HT-29 (cell line): ENCODE measurements at places on chromosomes 4 and X.

DNA sequence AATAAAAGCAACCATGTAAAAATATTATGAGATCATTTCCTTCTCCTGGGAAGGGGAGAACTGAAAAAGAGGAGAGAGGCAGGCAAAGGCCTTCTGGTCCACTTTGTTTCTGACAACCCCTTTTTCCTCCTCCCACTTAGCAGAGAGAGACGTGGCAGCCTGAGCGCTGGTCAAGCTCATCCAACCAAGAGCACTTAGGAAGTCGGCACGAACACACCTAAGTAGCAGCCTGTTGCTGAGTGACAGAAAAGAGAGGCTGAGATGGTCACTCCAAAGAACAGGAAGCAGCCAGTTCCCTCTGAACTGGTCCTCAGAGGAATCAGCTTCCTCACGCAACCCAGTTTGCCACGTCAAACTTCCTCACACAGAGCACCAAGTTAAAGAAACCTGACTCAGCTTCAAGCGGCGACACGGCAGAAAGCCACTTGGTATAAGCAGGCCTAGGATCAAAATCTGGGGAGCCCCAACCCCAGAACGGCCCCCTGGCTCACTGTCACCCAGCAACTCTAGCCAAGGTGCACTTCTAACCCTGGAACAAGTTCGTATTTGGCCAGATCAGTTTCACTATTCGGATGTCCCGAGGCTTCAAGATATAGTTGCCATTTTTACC, 861 bp downstream of the SEC24D start:
- DNase-seq: peak; percentile 69

DNA sequence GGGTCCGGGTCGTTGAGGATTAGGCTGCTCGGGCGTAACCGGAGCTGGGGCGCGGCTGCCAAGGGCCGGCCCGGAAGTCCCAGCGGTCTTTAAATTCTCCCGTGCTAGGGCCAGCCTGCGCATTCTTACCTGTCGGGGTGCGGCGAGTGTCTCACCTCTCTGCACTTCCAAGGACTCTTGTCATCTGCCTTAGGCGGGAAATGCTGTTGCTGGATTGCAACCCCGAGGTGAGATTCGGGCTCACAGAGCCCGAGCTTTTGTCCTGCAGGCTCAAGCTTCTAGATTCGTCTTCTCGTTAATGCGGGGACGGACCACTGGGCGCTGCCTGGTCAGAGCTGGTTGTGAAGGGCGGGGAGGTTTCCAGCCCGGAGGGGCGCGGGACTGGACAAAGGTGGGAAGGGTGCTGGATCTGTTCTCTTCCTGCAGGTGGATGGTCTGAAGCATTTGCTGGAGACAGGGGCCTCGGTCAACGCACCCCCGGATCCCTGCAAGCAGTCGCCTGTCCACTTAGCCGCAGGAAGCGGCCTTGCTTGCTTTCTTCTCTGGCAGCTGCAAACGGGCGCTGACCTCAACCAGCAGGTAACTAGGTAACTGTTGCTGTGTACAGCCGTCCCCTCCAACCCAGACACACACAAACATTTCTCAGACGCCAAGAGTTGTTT, at the start of gene ANKRD37:
TSS of gene ANKRD37 (plus strand) at position 118 of the 662 bp plus-strand sequence. CDS start at position 201, 83 bp downstream.
- peak; percentile 59 for DNase-seq

DNA sequence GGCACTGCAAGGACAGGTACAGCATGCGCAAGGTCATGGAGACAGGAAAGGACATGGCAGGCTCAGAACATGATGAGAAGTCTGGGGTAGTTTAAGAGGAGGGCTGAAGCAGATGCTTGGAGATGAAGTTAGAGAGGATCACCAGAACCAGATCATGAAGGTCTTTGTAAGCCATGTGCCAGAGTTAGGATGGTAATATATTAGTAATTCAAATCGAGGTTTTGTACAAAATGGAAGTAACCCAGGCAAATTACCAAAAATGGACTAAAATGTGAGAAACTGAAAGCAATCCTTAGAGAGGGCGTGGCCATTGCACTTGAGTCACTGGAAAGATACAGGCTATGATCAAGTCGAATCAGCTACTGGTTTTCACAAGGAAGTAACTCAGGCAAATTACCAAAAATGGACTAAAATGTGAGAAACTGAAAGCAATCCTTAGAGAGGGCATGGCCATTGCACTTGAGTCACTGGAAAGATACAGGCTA, 13.5 kb downstream of the RXFP1 start:
- DNase-seq: no peak

GRCh38 chrX:9562851-9563250, 98.0 kb downstream of the TBL1X start:
- DNase-seq: no peak

DNA sequence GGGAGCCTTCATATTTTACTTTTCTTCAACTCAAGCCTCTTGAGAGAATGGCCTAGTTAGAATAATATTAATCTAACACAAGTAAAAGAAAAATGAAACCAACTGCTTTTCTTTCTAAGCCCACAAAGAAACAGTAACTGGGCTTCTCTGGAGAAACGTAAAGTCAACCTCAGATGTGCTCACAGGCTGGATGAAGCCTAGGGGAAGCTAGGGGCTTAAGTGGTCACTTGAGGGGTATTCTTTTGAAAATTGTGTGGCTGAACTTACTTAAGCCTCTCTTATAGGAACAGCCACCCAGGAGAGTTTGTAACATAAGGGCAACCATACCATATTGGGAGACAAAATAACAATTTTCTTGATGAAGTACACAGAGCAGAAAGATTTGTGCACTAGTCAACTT, 279.0 kb downstream of the SPRY1 start:
- no peak for DNase-seq

GRCh38 chrX:13506574-13506973, 62.8 kb upstream of the EGFL6 start:
- peak; percentile 32 for DNase-seq

- DNase-seq: no peak
These were observed 215.9 kb downstream of the GUCY2F start for GRCh38 chrX:109266034-109266433.

DNA sequence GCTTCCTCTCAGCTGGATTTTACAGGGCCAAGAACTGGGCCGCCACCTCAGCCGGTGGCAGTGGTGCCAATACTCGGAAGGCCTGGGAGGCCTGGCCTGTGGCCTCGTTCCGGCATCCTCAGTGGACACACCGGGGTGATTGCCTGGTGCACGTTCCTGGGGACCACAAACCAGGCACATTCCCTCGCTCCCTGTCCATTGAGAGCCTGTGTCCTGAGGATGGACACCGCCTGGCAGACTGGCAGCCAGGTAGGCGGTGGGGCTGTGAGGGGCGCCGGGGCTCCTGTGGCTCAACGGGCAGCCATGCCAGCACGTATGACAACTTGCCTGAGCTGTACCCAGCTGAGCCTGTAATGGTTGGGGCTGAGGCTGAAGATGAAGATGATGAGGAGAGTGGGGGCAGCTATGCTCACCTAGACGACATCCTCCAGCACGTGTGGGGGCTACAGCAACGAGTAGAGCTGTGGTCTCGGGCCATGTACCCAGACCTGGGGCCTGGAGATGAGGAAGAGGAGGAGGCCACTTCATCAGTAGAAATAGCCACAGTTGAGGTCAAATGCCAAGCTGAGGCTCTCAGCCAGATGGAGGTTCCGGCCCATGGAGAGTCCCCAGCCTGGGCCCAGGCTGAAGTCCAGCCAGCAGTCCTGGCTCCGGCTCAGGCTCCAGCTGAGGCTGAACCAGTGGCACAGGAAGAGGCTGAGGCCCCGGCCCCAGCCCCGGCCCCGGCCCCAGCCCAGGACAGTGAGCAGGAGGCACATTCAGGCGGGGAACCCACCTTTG, 70.4 kb downstream of the STARD8 start:
- no peak for DNase-seq

DNA sequence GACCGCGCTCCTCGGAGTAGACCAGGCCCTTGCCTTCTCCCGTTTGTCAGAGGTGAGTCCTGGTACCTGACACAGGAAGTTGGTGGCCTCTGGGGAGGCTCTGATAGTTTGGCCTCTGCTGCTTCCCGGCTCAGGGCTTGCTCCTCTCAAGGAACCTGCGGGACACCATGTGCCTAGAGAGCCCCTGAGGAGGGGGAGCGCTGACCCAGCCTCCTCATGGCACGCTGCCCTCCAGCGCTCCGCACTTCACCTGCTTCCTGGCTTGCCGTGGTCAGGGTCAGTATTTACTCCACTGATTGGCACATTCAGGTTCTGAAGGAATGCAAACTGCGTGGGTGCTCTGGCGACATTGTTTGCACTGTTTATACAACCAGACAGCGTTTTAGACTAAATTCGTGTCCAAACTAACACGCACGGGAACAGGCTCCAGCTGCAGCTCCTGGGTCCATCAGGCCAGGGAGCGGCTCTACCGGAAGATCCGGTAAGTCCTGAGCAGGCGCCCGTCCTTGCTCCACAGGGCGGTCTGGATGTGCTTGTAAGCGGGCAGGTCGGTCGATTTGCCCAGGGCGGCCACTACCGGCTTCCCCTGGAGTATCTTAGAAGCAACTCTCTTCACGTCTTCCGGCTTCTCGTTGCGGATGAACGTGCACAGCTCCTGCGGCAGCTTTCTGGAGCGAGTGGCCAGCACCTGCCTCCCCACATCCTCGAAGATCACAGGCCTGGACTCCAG, 121.6 kb upstream of the GRID2 start:
- no peak for DNase-seq

GRCh38 chr4:119050527-119051090, 85.0 kb upstream of the MYOZ2 start:
- no peak for DNase-seq

DNA sequence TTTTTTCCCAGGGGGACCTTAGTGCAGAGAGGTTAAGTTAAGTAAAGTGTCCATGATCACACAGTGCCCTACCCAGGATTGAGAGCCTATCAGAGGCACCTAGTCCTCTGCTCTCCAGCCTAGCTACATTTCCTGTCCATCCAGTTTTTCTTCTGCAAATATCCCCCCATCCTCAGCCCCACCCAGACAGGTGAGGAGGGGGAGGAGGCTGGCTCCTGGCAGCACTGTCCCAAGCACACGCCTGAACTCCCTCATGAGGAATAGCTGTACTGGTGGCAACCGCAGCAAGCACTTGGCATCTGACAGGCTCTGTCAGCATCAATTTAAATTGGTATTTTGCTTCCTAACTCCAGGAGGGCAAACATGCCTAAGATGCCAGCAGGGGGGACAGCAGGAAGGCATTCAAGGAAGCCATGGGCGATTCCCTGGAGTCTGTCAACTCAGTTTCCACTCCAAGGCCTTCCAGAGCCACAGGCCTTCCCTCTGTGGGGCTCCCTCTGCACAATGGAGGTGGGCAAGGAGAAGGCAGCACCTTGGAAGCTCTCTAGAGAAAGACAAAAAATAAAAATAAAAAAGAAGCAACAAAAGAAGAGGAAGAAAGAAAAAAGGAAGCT, 6.4 kb upstream of the FRMPD3 start:
- DNase-seq: peak; percentile 52

DNA sequence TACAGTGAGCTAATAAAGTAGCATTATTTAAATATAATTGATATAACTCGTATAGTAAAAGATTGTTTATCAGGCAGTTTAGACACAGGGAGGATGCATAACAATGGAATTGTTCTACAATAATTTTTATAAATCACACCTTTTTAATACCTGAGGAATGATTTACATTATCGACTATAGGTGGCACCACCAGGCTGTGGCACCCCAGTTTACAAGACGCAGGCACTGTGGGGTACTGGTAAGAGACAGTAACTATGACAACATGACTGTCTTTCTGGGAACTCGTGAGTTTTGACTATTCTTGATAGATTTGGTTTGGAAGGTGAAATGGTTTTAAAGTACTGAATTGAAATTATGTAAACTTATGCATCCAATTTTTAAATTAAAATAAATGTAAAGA, 27.1 kb upstream of the STBD1 start:
- peak; percentile 31 for DNase-seq

GRCh38 chr4:7880683-7881082, 59.0 kb downstream of the AFAP1 start:
- no peak for DNase-seq

- no peak for DNase-seq
These were observed 48.7 kb downstream of the FGFRL1 start for GRCh38 chr4:1060121-1060520.

DNA sequence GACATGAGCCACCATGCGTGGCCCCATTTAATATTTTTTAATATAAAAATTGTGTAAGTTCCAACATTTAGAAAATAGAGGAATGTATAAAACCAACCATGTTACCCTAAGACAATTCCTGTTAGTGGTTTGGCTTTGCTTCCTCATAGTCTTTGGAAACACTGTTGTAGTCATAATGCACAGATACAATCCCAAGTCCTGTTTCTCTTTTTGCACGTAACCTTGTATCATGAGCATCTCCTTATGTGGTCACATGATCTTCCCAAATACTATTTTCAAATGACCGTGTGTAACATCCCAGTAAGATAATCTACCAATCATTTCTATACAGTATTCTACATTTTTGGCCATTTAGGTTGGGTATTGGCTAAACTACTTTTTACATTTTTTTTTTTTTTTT, 13.9 kb upstream of the RHOH start:
- no peak for DNase-seq

GRCh38 chr4:102612824-102613366, 111.7 kb downstream of the NFKB1 start:
- no peak for DNase-seq

DNA sequence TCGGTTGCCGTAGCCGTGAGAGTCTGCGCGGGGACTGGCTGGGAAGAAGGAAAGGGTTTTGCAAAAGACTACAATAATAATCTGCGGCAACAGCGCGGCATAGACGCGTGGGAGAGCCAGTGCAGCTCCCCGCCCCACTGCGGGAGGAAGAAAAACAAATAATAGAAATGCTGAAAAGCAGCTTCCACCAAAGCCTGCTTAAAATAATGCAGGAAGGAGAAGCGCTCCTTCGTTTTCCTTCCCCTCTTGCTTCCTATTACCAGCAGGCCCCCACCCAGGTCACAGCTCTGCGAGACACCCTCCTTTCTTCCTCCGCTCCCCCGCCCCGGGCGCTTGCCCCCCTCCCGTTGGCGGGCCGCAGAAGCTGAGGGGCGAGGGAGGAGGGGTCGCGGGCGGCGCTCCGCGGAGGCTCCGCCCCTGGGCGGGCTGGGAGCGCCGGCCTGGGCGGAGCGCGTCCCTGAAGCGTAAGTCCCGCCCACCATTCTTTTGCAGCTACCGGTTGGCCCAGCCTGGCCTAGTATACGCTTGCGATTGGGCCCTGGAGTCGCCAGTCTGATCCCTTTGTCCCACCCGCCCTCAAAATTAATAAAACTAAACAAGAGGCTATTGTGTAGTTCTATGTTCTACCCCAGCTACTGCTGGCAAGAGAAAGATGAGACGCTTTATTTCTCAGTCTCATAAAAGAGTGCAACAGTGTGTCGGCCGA, 636 bp upstream of the AMOT start:
- peak; percentile 72 for DNase-seq

DNA sequence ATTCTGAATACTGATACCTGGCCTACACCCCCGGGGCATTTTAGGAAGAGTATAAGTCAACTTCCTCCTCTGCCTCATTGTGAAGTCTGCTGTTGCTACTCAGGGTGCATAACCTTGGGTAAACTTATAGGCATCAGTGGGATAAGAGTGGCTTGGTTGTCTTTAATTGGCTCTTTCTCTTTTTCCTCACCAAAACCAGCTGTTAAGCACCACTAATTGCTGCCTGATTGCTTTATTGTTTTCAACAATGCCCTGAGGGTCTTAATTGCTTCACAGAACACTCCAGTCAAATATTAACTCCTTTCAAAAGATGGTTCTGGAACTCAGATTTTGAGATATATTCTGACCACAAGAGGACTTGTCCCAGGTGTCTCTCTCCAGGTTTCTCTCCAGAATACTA, 337.0 kb upstream of the MAGEB16 start:
- no peak for DNase-seq
